ENCODE measurements at places on chromosomes 1 and 21. TPM values are rescaled to one million over a fixed set of nuclear protein-coding genes. Genes with fewer than 3 reads are reported as not detected.

Gene CFHR3
- total RNA-seq: not detected

Gene SLC5A9
- total RNA-seq: not detected

Gene KCNA2
- not detected for total RNA-seq

Gene A3GALT2
- not detected for total RNA-seq

Gene TRIM58
- total RNA-seq: under 0.01 TPM

Gene B3GALT5
- 0.15 TPM for total RNA-seq

Gene SSR2
- 711 TPM for total RNA-seq

Gene TTC34
- 0.15 TPM for total RNA-seq

Gene ZFP69B
- 2.2 TPM for total RNA-seq

Gene RGS8
- under 0.01 TPM for total RNA-seq

Gene S100A7A
- total RNA-seq: not detected
